ENCODE measurements at places on chromosomes 7 and 10.

DNA sequence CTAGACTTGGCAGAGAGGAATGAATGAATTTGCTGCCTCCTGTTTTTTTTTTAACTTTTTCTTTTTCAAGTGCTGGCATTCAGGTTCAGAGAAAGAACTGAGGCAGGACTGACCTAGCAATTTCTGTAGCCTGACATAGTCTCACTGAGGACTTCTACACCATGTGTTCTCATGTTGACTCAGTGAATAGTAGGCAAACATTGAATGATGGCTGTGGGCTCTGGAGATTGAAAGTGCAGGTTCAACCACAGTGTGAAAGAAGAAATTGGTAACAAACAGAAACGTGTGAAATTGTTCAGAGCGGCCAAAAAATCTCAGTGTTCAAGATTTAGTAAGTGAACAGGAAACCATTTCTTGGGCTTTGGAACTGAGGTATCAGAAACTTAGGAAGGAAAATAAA lies 322.4 kb upstream of the GHITM start:
- no peak for DNase-seq

- DNase-seq, result no peak
These were observed 224.5 kb downstream of the ZMYND11 start for GRCh38 chr10:359762-360161.

- no peak for DNase-seq
These were observed 146.9 kb downstream of the KCNMA1 start for GRCh38 chr10:77490534-77491314.

GRCh38 chr7:155733582-155734444 lies 78.5 kb downstream of the SHH start:
- DNase-seq, result no peak

DNA sequence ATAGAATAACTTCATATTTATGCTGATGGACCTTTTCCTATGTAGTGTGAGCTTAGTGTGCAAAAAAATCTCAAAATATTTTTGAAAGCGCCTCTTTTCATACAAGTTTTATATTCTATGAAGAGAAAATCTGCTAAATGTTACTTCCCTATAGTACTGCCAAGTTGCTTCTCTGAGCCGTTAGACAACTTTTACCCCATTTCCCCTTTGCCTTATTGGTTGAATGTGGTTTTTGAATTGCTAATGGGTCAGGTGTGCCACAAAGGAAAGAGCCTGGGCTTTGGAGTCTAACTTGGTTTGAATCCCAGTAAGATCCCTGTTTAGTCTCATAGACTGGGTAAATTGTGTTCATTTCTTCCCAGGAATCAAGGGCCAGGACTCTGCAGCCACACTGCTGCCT lies 261.5 kb downstream of the SNX10 start:
- no peak for DNase-seq

DNA sequence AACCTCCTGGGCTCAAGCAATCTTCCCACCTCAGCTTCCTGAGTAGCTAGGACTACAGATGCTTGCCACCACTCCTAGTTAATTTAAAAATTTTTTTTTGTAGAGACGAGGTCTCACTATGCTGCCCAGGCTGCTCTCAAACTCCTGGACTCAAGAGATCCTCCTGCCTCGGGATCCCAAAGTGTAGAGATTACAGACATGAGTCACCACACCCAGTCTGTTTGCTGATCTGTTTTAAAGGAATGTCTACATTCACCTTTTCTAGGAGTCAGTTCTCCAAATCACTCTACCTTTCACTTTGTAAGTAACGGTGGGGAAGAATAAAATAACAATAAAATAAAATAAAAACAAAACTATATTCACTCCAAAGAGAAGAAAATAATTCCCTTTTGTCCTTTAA lies 86.6 kb upstream of the AGBL3 start:
- DNase-seq, result no peak

DNA sequence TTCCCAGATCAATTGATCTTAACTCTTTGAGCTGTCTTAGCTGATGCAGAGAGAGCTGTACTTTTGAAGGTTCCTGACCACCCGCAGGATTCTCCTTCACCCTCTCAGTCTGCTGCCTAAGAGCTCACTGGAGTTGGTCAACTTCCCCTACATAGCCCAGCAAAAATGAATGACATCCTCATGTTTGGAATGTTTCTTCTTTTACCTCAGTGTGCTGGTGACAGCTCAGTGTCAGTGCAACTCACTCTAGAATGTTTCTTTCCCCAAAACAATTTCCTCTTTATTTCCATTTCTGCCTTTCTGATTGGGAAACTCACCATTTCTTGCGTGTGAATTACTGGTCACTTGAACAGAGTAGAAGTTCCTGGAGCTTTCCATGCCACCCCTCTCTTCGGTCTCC lies 48.7 kb downstream of the LSMEM1 start:
- no peak for DNase-seq

GRCh38 chr7:70700055-70700940 lies 431.6 kb upstream of the GALNT17 start:
- DNase-seq, result peak; percentile 96

DNA sequence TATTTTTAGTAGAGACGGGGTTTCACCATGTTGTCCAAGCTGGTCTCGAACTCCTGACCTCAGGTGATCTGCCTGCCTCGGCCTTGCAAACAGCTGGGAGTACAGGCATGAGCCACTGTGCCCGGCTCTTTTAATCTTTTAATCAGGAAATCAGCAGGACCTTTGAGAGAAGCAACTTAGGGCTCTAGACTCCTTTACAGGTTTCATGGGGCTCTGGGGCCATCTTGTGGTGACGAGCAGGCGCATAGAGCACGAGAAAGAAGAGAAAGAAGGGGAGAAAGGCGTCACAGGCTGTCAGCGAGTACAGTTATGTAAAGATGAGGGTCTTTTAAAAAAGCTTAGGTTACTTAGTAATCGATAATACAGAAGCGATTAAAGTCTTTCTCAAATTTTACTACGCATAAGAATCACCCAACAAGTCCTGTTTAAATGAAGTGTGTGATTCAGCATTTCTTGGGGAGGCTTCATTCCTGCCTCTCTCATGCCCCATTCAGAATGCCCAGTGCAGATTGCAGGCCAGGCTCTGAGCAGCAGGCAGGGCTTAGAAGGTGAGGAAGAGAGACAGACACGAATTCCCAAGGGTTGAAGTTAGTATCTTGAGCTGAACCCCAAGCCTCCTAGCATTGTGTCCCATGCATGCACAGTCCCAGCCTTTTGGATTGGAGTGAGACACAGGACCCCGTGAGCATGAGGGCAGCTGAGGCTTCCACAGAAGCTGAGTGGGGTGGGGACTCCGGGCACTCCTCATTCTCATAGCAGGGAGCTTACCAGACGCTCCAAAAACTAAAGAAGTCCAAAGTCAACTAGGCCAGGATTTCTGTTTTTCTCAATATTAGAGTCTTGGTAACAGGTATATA lies 23.6 kb upstream of the PFKP start:
- peak; percentile 65 for DNase-seq

- DNase-seq, result no peak
These were observed 17.9 kb upstream of the ZNF32 start for GRCh38 chr10:43666552-43666951.

DNA sequence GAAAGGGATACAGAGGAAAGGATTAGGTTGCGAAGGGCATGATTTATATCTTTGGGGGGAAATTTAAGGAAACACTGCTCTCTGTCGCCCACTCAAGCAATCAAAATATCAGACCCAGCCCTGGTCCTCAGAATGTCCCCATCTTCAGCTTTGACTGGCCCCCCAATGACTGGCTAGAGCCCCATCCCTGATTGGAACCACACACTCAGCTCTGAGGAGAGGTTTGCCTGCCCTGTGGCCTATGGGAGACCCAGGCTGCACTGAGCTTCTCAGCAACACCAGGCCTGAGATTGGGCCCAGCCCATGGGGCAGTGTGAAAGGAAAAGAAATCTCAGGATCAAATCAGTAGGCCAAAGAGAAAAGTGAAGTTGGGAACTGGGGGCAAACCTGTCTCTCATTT lies 69.5 kb downstream of the ADCYAP1R1 start:
- no peak for DNase-seq

DNA sequence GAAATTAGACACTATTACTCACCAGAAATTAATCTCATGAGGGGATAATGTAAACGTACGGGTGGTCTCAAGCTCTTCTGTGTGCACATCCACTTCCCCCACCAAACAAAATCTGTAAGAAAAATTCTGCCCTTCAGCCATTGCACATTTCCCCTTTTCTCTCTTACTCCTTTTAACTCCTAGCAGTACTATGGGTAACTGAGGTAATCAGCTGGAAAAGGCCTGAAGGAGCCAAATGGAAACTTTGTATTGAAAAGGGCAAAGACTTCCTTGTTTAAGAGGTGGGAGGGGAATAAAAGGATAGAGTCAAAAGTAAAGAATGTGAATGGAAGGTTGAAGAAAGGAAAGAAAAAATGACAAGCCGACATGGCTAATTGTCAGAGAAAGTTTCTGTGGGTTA lies 273.8 kb downstream of the RNLS start:
- DNase-seq, result no peak

DNA sequence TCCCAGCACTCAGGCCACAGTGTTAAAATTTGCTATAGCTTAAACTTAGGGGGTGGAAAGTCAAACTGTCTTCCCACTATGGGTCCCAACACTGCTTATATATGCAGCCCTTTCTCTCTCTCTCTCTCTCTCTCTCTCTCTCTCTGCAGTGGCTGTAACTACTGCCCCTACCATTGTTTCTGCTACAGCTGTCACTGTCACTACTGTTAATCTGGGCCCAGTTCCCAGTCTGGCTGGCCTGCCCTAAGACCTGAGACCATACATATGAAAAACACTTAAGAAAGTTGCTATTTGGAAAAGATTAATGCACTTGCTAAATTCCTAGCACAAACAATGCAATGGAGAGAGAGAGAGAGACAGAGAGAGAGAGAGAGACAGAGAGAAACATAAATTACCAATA lies 78.6 kb downstream of the THSD7A start:
- DNase-seq, result no peak

DNA sequence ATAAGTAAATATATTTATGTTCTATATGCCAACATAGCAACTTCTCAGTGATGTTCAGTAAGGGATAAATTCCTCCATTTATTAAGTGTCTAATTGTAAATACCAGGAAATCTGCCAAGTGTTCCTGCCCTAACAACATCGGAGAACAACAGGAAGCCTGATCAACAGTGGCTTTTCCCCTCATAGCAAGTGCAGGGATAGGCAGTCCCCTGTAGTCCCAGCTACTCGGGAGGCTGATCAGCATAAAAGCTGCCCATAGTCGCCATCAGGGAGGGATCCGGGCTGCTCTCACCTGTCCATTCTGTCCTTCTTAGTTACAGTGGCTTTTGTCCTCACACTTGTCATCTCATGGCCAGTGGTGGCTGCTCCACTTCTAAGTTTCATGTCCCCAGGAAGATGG lies 141.3 kb downstream of the IDE start:
- DNase-seq, result no peak

- DNase-seq, result peak; percentile 80
These were observed at the start of gene SGCE for GRCh38 chr7:94655848-94656657. SGCE (minus strand) TSS chr7:94656133; CDS start chr7:94656098, 35 bp downstream.

DNA sequence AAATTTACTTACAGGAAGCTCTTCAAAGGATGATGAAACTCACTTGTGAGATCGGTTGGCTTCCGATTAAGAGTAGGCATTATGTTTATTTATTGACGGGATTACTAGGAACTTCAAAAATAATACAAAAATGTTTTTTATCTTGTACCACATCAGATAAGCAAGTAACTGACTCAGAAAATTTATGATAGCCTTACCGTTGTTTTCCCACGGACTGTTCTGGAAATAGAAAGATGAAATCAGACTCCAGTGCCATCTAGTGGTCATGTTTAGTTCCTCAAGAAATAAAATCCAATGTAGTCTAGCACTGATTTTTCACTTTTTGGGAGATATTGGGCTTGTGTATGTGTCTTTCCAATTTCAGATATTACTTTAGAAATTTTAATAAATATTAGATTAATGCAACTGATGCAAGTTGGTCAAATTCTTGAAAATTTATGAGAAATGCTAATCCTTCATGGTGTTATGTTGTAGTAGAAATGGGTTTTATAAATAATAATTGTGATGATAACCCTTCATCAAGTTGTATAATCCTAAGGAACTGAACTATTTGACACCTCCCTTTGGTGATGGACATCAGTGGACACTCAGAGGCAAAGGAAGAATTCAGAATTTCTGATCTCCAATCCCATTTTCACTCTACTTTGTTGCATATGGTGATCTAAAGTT lies 168.8 kb downstream of the TMEM26 start:
- no peak for DNase-seq

- no peak for DNase-seq
These were observed 132.3 kb upstream of the ANK3 start for GRCh38 chr10:60521974-60522405.

- DNase-seq, result peak; percentile 32
These were observed 873.9 kb downstream of the GRID1 start for GRCh38 chr10:85492684-85493083.

DNA sequence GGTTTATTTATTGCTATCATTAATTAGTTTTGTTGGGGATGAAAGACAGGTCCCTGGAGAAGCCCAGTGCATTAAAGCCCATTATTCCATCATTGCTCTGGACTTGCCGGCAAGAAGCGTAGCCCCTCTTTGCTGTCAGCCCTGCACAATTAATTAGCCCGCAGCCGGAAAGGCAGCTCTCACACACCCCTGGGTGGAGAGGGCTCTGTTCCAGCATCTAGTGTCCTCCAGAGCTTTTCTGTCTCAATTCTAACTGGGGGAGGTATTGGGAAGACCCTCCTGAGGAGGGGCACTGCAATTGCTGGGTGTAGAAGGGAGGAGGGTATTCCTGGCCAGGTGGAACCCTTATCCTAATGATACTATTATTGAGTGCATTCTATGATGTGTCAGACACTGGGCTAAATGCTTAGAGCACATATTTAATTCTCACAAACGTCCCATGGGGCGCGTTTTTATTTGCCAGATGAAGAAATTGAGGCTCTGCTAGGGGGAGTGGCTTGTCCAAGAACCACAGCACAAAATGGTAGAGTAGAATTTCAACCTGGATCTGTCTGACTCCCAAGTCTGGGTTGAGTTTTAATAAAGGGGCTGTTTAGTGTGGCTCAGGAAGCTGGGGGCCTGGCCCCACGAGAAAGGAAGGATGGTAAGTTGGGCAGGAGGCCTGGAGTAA lies 148.1 kb upstream of the PCBD1 start:
- no peak for DNase-seq

DNA sequence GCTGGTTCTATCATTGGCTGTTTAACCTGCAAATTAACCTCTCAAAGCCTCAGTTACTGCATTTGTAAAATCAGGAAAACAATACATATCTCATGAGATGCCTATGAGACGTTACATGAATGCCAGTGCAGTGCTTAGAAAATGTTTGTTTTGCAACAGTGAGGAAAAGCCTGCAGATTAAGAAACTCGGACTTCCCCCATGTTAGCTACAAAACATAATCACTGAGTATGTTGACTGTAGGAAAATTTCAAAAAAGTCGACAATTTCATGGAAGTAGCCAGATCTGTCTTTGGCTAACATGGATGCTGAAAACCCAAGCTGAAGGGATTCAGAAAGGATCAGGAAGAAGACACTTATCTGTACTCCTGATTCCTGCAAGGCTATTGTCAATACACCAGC lies 121.4 kb downstream of the TRIL start:
- DNase-seq, result no peak

GRCh38 chr10:53528974-53529373 lies 756.4 kb upstream of the MBL2 start:
- DNase-seq, result no peak

DNA sequence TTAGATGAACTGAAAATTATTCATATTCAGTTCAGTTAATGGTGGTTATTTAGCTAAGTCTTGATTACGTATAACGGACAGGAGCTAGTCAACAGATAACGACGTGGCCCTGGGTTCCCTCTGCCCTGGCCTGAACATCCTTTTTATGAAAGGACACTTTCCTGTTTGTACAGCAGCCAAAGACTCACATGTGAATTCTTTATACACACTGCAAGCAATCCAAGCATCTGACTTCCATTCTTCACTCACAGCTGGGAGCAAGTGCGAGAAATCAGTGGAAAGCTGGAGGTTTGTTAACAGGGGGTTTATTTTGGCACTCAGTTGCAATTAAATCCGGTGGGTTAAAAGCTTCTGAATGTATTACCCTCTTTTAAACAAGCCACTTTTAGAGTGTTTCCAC lies 148.1 kb upstream of the GDF10 start:
- no peak for DNase-seq
